Spinal cord (tissue), 10 donors: ENCODE measurements at places on chromosomes 16 and 17.
A peak's percentile ranks its signal among the peaks of the same experiment; 100 is the strongest.

DNA sequence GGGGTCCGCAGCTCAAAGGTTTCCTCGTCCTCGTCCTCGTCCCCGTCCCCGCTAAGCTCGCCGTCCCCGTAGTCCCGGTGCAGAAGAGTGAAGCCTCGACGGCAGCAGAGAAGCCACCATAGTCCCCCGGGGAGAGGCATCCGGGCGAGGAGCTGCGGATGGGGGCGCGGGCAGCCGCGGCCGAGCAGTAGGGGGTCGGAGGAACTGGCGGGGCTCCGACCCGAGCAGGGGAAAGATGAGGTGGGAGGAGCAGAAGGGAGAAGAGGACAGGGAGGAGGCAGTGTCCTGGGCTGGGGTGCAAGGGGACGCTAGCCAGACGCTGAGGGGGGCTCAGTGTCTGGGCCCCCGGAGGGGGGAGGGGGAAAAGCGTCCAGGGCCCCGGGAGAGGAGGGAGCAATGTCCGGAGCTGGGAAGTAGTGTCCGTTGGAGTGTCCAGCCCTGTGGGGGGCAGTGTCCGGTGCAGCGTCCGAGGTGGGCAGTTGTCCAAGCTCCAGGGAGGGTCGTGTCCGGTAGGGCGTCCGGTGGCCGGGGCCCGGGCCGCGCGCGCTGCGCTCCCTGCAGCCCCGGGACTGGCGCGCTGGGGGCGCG is at the start of gene PLEKHH3:
TSS of gene PLEKHH3 (minus strand) at position 571 of the 588 bp plus-strand sequence. CDS start at position 140, 431 bp downstream.
- DNase-seq, result no peak

GRCh38 chr17:50511058-50511457 is 2.8 kb downstream of the MYCBPAP start:
- DNase-seq, result no peak

GRCh38 chr17:56064506-56064905 is 88.8 kb upstream of the ANKFN1 start:
- DNase-seq, result no peak

DNA sequence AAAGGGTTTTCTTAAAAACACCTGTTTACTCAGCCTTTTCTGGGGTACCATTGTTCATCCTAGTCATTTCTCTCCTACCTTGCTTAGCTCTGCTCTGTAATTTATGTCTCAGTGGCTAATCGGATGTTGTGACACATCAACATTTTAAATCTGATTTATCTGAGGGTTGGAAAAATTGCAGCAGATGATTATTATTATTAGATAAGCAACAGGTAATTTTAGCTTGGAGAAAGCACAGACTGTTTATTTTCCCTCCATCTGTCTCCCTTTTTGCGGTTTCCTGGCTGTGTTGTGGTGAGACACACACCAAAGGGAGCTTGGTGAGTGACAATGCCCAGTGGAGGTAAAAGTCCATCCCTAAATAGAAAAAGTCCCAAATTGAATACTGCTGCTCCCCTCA is 389.9 kb downstream of the UTP18 start:
- no peak for DNase-seq

- no peak for DNase-seq
Measured at GRCh38 chr16:68069511-68070248, 15.5 kb upstream of the NFATC3 start.

DNA sequence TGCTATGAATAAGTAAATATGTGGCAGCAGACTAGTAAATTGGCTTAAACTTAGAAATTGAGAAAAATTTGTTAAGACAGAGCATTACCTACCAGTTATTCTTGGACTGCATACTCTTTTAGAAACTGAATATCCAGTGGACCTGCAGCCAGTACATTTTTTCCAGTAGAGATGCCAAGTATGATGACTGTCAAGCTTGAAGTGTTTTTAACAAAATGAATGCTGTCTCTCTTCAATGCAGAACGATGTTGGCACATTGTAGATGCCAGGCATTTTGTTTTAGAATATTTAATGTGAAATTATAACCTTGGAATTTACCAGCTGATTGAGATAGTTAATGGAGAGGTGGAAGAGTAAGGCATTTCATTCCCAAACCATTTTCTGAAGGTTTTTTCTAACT is 52.5 kb downstream of the NFAT5 start:
- DNase-seq, result peak; percentile 38

- no peak for DNase-seq
Measured at GRCh38 chr17:51107778-51108177, 12.9 kb downstream of the SPAG9 start.

DNA sequence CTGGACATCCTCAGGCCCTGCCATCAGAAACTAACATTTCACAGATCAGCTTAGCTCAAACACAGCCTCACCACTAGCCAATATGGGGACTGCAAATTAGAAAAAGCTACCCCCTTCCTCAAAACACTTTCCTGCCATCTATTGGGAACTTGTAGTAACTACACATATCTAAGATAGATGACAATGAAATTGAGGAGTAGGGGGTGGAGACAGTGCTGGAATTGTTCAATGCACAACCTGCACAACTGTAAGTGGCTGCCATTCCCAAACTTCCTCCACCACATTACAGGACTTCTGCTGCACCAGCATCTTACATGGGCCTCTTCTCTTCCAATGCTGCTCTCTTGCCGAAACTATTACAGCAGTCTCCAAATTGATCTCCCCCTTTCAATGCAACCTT is 21.9 kb downstream of the AIPL1 start:
- peak; percentile 78 for DNase-seq

DNA sequence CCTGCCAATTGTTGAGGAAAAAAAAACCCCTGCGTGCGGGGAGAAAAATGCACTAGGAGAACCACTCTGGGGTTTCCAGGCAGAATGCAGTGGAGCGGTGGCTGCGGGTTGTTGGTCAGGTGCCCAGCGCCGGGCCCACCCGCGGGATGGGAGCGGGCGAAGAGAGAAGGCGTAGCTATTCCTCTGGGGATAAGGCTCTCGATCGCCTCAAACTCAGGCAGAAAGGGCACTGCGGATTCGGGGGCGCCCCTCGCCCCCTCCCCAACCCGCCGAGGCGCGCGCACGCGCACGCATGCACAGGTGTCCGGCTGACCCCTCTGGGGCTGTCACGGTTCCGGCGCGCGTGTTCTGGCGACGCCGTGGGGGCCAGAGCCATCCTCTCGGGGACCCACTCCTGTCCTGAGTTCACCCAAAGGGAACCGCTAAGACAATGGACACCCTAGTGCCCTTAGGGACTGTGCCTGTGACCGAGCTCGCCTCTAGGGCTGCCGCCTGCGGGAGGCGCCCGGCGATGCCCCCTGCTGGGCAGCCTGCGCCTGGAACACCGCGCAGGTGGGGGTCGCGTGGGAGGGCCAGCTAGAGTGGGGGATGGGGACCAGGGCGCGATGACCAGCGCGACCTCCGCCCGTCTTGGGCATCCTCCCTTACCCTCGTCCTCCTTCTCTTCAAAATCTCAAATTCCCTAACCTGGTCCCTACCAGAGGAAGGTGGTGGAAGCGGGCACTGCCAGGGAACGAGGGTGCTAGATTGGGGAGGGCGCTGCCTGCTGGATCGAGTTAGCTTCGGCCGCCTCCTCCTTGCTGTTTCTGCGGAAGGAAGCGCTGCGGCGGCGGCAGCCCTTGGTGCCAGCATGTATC is 14.4 kb upstream of the CBX8 start:
- no peak for DNase-seq

DNA sequence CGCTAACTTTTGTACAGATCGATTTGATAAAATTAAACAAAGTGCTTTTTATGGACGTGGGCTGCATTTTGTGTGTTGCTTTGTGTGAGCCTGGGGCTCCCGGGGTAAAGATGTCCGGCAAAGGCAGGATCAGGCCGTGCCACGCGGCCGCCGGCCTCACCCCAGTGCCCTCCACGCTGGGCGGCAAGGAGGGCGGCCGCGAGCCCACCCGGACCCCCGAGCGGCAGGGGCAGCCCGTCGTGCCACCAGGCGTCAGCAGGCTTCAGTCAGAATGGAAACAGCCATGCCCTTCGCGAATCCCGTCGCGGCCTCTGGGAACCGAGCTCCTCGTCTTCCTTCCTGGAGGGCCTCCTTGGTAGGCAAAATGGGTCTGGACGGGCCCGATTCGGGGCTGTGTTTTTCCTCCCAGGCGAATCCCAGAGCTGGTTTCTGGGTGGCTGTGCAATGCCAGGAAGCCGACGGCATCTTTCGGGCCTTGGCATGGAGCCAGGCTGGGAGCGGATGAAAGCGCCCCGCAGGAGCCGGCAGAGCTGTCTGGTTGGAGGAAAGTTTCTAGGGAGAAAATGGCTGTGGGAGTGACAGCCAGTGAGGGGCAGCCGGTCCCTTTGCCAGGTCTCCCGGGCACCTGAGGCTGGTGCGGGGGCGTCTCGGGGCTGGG is 5.5 kb downstream of the SOX8 start:
- DNase-seq, result no peak

DNA sequence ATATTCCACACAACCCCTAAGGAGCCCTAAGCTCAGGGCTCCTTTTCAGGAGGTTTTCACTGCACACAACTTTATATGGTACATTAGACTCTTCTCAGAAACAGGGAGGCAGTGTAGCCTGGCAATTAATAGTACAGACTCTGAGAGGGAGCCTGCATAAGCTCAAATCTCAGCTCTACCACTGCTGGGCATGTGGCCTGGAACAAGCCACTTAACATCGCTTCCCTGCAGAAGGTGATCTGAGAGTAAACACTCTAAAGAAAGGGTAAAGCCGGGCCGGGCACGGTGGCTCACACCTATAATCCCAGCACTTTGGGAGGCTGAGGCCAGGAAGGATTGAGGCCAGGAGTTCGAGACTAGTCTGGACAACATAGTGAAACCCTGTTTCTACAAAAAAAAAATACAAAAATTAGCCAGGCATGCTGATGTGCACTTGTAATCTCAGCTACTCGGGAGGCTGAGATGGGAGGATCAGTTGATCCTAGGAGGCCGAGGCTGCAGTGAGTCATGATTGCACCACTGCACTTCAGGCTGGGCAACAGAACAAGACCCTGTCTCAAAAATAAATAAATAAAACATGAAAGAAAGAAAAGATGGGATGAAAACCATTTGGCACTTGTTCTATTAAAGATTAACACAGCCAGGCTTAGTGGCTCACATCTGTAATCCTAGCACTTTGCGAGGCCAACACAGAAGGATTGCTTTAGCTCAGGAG is 70.7 kb upstream of the DNAJA2 start:
- DNase-seq, result no peak

- peak; percentile 59 for DNase-seq
Measured at GRCh38 chr16:56779906-56780305, 50.0 kb downstream of the NUP93 start.

DNA sequence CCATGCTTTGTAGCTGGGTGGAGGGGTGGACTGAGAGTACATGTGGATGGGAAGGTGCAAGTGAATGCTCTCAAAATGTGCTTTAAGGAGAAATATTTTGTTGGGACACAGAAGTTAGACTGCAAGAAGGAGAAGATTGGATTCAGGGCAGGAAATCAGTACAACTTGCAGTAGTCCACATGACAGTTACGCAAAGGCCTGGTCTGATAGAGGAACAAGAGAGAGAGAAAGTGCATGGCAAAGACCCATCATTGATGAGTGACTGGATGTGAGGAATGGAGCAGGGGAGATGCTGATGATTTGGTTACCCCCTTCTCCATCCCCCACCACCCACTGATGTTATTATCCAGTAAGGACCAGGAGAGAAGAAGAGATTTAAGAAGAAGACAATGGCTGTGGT is 472.8 kb downstream of the MAF start:
- DNase-seq, result no peak

- DNase-seq, result no peak
Measured at GRCh38 chr16:87843678-87844105, 25.6 kb downstream of the SLC7A5 start.

DNA sequence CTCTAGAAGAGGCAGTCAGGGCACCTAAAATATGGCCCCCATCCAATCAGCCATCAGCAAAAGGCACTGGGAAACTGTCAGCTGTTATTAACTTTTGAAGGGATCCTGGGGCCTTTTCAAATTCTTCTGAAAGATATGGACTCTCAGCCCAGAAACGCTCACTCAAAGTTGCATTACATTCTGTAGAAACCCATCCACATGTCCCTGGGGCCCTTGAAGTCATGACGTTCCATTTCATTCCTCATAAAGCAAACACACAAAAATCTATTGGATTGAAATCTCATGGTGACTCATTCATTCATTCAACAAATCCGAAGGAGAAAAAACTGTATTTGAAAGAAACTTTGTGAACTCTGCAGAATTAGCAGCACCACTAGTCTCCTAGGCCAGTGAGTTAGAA is 215.3 kb downstream of the C16orf95 start:
- no peak for DNase-seq

GRCh38 chr16:3665508-3665907 is 11.0 kb downstream of the DNASE1 start:
- no peak for DNase-seq

DNA sequence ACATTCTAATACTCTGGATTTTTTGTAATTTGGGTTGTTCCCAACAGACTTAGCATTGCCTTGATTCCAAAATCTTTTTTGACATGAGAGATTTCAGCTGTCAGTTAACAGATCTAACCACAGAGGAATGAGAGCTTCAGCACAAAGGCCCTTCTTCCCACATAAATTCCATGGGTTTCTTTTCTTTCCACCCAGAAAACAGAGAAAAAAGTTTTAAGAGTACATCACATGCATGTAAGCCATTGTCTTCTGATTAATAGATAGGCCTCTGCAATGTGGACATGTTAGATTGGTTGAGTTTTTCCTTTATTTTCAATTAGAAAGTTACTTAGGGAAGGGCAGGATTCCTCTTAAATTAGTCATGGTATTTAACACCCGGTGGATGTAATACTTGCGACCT is 939 bp downstream of the MYH8 start:
- DNase-seq, result no peak

DNA sequence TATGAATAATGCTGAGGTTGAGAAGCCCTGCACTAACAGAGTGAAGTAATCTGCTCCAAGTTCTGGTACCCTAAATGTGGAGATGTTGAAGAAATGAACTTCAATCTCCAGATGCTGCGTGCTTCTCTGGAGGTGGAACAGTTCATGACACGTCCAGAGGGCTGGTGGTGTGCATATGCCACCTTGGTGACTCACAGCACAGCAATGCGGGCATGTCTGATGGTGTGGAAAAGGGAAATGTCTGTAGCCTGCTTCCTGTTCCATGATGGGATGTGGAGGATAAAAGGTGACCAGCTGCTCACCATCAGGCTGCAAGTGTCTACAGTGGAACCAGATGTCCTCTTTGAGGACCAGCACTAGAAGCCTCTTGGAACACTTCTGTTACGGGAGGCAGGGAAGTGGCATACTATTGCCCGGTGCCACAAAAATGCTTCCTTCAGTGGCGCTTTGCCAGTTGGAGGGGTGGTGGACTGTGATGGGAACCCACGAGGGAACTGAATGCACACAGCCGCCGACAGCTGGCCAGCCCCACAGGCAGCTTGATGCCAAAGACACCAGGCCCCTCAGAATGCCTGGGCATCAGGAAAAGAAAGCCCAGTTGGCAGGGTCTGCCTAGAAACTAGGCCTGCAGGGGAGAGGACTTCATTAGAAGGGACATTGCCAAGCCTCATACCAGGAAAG is 19.9 kb downstream of the SNX11 start:
- no peak for DNase-seq

DNA sequence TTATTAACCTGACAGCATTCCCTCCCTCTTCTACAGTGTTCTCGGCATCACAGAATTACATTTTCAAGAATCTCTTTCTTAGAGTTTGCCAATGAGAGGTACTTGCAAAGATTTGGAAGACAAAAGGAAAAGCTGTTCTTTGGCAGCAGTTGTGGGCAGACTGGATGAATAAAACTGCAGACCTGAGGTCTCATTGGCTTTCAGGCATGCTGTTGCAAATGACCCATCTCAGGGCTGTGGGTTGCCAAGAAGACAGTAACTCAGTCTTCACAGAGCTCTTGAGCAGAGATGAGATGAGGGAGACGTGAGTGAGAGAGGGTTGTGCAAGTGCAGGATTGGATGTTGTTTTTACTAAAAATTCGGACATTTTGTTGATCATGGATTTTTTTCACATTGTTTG is 11.3 kb upstream of the USP31 start:
- DNase-seq, result no peak
